ENCODE measurements at places on chromosomes 1 and 21.

GRCh38 chr1:230274254-230274653, 151.9 kb downstream of the PGBD5 start:
- DNase-seq: no peak

DNA sequence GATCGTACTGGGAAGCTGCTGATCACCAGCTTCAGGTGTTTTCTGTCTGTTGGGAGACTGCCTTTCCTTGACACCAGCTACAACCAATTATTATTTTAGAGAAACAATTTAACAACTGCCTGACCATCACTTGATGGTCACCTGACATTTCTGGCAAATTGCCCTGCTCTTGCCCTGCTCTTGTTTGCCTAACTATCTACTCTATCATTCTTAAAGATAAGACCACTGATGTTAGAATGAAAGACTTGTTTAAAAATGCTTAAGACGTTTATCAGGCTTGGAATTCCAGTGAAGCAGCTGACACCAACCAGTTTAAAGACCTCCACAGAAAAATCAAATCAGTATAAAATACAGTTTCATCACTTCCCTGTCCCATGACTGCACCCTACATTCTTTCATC, 423.3 kb upstream of the CAMK1G start:
- no peak for DNase-seq

GRCh38 chr1:202291961-202292712, 49.6 kb downstream of the UBE2T start:
- peak; percentile 40 for DNase-seq

DNA sequence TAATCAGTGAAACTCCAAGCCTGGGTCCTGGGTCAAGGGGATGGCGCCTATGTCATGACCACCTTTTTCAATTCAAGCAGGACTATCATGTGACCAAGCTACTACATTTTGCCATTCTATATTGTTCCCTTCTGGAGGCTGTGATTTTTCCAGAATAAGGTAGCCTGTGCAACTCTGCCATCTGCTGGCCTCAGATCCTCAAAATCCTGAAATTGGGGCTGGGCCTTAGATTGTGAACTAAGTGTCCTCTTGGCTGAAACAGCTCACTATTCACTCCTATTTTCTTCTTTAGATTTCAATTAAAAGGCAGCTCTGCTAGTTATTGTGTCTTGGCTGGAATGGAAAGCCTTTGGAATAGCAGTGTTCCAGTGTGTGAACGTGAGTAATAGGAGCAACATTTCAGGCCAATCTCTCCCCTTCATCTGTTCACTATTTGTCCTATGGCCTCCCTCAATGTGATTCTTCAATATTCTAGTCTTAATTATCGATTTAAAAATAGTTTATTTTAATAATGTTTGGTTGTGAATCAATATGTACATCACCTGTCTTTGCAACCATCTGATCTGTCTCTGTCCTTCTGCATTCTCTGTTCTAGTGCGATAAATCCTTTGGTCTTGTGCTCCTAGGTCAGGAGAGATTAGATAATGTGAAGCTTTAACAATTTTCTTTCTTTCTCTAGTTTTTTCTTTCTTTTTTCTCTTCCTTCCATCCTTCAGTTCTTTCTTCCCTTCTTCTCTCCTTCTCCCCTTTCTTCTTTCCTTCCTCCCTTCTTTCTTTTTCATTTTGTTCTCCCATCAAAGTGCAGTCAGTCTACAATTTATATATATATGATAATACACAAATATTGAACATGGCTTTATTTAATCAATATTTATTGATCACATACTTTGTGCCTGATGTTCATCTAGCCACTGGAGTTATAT, 69.8 kb downstream of the CR1 start:
- DNase-seq: peak; percentile 11

DNA sequence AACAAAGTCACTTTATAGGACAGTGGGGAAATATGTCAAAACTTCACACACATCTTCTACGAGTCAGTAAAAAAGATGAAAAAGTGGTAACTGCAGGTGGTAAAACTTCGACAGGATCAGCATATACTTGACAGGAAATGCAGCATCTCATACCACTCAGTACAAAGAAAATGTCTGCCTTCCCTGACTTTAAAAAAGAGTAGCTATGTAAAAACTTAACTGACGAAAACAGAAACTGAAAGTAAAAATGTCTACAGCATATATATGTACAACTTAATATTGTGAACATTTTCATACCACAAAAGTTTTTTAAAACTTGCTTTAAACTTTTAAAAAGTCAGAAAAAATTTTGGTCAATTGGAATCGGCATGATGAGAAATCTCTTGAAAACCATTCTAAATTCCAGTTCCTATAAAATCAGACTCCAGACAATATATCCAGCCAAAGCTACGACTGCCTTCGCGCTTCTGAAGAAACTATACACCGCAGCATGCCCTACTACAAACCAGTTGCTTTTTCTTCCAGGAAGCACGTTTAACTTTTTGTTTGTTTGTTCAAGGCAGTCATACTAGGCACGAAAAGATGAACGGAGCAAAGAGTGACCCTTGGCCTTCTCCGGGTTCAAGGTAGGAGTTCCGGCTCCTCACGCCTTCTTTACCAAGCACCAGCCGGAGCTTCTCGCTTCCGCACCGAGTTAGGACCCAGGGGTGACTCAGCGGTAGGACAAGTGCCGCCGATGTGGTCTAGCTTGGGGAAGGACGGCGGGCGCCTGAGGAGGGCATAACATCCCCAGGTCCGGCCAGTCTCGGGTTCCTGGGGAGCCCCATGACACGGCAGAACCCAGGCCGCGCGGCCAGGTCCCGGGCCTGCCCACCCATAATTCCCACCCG, 612 bp downstream of the PSMA5 start:
- DNase-seq: no peak

GRCh38 chr1:176559878-176560277, 96.9 kb downstream of the PAPPA2 start:
- peak; percentile 63 for DNase-seq

GRCh38 chr21:31107176-31107785, 69.0 kb upstream of the KRTAP19-8 start:
- no peak for DNase-seq

- DNase-seq: no peak
These were observed 58.4 kb upstream of the DYNLT5 start for GRCh38 chr1:66693856-66694255.

- DNase-seq: no peak
These were observed 48.9 kb downstream of the MEF2D start for GRCh38 chr1:156451505-156452160.

DNA sequence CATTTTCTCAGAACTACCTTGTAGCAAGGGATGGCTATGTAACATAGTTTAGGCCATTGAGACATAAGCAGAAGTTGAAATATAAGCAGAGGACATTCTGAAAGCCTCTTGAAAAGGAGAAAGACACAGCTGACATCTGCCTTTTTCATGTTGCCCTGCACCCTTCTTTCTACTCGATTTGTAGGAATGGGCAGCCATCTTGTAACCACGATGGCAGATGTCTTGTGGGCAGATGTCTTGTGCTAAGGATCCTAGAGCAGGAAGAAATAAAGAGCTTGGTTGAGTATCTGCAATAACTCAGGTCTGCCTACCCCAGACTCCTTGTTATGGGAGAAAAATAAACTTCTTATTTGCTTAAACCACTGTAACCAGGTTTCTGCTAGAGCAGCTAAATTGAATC, 351.0 kb downstream of the PDE4B start:
- no peak for DNase-seq

DNA sequence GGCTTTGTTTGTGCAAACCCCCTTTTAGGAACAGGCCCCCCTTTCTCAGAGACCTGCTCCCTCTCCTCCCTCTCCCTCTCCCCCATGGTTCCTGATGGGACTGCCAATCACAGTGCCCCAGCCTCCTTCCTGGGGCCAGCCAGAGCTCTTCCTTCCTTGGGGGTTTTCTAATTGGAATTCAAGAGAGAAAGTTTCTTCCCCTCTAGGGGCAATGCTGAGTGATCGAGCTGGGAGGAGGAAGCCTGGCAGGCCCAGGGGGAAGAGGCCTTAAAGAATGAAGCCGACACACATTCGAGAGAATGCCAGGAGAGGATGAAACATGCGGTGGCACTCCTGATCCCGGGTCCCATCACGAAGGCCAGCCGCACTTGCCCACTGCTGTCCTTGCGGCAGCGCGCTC, 21.3 kb upstream of the COL16A1 start:
- no peak for DNase-seq

DNA sequence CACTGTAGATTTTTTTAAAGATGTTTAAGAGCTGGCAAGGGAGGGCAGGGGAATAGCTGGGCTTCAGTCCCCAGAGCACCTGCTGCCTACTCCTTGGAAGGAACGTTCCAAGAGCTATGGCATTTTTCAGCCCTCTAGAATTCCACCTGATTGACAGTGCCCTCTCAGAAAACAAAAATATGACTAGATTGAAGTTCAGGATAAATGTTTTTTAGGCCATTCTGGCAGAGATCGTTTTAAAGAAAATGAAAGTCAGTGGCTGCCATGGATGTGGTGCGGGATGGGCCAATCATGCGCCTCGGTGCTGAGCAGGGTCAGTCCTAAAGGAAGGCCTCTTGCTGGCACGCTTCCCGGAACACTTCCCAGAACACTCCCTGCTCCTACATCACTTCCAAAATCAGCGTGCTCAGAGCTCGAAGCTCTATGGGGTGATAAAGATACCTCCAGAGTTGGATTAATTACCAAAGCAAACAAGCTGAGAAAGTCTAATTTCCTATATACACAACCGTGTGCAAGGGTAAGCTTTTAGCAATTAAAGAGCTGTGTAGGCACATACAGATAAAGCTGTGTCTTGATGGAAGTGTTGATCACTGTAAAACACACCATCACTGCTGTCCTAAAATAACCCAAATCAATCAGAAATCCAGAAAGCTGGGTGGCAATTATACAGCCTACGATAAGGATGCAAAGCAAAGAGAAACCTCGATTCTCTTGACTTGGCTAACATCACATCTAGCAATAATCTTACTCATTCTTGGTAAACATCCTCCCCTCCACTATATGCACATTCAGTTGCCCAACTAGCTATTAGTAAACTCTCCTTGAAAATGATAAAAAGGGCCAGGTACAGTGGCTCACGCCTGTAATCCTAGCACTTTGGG, 34.6 kb downstream of the TGFBR3 start:
- peak; percentile 58 for DNase-seq
